Mesothelial cell of epicardium (in vitro differentiated cells): ENCODE measurements at places on chromosomes 16 and 17.

GRCh38 chr16:88057656-88058055, 106.4 kb downstream of the BANP start:
- peak; percentile 11 for DNase-seq

- no peak for DNase-seq
Measured at GRCh38 chr16:64478252-64478906, 643.5 kb downstream of the CDH11 start.

DNA sequence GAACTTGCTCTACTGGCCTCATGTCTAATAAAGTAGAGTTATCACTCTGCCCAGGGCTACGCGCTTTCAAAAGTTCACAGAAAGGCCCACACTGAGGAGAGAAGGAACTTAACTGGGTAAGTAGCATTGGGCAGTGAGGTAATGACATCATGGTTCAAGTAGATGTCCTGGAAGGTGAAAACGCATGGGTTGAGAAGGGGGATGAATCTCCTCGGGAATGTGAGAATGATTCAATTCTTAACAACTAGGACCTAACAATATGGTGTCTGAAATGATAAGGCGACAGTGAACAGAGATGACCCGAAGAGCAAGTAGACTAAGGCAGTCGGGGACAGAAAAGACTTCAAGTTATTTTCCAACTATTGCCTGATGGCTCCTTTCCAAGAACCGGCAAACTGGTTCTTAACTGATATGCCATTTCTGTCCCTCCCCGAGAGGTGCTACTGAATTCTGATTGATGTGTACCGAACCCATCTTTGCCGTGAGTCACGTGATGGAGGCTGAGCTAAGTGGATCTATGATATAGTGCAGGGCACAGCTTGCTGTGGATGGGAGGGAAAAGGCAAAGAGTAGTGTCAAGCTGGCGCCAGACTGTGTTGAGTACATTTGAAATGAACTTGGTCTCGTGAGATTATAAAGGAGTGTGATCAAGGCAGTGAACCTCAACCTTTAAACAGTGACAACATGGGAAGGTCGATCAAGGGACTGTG, 44.1 kb downstream of the MARCHF10 start:
- peak; percentile 16 for DNase-seq

DNA sequence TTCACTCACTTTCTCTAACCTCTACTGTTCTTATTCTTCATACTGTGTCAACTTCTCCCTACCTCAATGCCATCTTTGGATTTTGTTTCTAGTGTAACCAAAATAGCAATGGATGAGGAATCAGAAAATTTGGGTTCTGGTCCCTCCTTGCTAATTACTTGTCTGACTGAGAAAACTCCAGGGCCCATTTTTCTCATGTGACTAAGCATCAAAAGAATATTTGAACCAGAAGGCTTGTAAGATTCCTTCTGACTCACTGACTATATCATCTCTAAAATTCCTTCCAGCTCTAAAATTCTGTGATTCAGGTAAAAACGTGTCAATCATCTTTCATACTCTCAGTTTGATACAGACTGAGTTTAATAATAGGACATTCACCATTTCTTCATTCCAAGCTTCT, 57.9 kb downstream of the BRIP1 start:
- DNase-seq = no peak

DNA sequence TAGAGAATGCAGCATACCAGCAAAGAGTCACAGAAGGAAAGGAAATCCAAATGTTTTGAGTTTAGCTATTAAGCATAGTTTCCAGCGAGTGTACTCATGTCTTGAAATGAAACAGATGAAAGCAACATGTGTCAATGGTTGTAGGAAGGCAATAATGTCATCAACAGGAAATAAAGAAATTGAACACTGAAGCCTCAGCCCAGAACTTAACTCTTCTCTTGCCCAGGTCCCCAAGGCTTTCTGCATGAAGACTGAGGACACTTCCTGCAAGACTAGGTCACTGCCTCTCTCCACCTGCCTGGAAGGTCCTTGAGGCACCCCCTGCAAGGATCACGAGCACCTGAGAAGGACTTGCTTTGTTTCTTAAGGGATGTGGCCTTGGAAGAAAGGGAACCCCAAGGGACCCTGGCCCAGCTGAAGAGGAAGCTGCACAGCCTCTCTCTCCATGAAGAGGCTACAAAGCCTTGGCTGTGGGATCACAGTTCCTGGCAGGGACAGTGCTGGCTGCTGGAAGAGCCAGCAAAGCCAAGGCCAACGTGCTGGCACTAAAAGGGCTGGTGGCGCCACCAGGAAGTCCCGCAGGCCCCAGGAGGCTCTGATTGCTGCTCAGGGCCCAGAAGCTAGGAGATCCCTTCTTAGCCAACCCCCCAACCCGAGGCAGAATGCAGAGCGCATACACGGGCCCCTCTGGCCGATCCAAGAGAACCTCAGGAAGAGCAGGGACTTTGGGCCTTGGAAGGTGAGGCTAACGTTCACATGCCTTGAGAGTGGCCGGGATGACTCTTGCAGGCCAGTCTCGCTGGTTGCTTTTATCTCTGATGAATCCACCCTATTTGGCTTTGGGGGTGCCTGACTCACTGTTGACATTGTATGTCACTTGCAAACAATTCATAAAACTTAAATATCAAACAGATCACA, 23.4 kb upstream of the AXIN2 start:
- DNase-seq = no peak

- peak; percentile 59 for DNase-seq
Measured at GRCh38 chr16:10817963-10818941, at the start of gene TVP23A. TVP23A (minus strand) TSS chr16:10818794; CDS start chr16:10818493, 301 bp downstream.

GRCh38 chr16:87855852-87856715, 13.2 kb downstream of the SLC7A5 start:
- DNase-seq = no peak

- DNase-seq = no peak
Measured at GRCh38 chr17:52181782-52182181, 23.3 kb upstream of the CA10 start.

DNA sequence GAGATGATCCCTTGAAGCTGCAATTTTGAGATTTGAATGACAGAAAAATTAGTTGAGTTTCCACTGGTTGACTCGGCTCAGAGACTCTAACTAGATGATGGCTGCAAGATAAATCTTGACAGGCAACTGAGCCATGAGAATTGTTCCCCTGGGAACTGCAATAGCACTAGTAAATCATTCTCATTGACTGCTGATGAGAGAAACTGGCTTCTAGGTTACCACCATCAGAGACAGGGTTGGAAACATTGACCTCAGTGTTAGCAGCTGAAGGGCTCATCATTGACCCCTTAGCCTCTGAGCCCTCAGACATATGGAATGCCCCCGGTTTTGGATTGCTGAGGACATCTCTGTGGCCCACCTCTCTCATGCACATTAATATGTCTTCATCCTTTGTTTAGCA, 125.4 kb upstream of the COX10 start:
- DNase-seq = no peak
